HCEC 1CT (cell line): ENCODE measurements at places on chromosomes 3 and 15.

- peak; percentile 70 for DNase-seq
These were observed 348.8 kb upstream of the ZNF717 start for GRCh38 chr3:76134166-76134565.

- peak; percentile 14 for DNase-seq
These were observed 86.5 kb upstream of the NMNAT3 start for GRCh38 chr3:139764069-139764905.

- DNase-seq: peak; percentile 28
These were observed 520 bp downstream of the TMEM42 start for GRCh38 chr3:44862226-44862637.

DNA sequence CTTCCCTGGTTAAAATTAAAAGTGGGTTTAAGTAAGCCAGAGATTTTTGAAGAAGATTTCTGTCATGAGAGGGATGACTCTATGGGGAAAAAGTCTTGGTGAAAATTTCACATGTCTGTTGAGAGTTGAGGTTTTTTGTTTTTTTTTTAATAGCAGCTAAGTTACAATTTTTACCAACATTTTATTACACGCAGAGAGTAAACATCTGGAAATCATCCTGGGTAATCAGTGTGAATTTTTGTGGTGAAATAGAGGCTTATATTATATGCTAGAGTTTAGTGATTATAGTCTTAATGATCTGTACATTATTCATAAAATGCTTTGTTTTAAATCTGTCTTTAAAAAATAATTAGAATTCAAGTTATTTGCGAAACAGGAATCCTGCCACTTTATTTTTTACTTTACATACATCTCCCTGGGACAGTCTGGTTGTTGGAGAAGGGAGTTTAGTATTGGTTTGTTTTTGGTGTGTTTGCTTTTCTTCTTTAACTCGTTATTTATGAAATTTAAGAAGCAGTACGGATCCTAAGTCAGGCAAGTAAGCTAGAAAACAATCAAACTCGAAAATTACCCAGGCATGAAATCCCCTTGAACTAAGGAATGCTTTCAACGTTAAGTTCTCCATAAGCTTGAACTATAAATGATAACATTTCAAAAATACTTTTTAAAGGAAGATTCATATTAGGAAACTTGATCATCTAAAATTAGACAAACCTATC is 143.4 kb upstream of the TSC22D2 start:
- no peak for DNase-seq

DNA sequence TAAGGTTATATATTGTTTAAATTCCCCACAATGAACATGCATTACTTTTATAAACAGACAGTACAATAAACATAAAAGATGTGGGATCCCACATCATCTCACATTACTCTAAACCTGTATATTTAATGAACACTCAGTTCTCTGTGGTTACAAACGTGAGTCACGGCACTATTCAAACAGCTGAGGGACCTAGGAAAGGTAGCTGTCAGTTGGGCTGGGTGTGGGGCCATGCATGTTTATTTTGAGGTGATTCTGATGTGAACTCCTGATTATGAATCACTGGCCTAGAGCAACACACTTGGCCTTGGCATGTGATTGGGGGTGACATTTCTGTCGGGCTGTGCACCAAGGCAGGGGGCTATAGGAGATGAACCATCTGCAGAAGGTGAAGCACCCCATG is 147.6 kb upstream of the HACD2 start:
- DNase-seq: peak; percentile 91

- DNase-seq: peak; percentile 83
These were observed 255.9 kb upstream of the CMC1 start for GRCh38 chr3:27985369-27986035.

GRCh38 chr15:90763366-90764099 is 46.4 kb downstream of the BLM start:
- no peak for DNase-seq
